ENCODE measurements at places on chromosomes 11 and 22.

GRCh38 chr11:18756889-18757288 lies 30.9 kb upstream of the IGSF22 start:
- no peak for DNase-seq

DNA sequence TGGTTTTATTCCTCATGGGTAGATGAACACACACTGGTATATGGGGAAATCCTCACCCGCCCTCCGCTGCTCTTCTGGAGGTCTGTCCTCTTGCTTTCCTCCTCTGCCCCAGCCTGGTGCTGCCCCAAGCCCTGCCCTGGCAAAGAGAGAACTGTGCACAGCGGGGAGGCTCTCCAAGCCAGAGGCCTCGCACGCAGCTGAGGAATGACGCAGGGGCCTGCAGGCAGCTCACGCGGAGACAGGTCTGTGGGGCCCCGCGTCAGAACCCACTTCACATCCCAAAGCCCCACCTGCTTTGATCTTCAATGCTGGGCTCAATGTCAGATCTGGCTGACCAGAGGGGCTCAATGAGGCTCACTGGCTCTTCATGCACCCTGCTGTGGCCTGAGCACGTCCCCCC lies 10.0 kb downstream of the GATD1 start:
- DNase-seq = no peak

- peak; percentile 65 for DNase-seq
These were observed 2.5 kb downstream of the CDC42EP2 start for GRCh38 chr11:65317025-65317786.

DNA sequence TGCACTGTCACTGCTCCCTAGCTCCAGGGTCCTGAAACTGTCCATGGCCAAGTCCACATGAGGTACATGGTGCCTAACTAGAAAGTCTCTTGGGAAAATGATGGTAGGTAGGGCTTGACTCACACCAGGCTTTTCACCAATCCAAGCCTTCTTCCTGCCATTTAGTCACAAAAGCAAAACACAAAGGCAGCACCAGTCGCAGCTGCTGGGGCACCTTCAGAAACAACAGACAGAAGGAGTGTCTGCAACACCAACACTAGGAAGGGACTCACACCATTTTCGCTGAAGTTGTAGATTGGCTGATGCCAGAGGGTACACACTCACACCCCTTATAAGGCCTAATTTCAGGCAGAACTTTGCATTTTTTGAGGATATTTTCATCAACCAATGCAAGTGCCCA lies 55.7 kb downstream of the SYTL2 start:
- no peak for DNase-seq

DNA sequence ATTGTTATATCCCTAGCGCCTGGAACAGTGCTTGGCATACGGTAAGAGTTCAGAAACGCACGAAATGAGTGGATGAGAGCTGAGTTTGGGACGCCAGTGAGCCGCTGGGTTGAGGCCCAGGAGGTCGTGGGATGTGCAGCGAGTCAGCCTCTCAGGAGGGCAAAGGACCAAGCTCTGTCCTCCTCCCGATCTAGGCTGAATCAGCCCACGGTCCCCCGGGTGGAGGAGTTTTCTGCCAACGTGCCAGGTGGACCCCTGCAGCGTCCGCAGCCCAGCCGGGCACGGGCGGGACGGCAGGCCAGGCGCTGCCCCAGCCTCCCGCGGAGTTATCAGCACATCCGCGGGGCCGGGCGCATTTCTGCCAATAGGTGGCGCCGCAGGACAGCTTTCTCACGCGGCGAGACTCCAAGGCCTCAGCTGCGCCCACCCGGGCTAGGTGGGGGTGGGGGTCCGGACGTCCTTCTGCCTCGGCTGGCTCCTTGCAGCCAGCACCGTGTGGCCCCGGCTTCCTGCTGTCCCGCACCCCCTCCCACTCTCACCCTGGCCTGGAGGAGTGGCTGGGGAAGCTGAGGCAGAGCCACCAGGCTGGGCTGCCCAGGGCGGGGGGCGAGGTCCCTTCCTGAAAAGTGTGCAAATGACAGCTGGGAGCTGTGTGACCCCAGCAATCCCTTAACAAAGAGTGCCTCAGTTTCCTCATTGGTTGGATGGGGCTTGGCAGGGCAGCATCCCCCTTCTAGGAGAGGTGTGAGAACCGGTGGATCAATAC lies 2.2 kb upstream of the RPS19BP1 start:
- DNase-seq = peak; percentile 92

DNA sequence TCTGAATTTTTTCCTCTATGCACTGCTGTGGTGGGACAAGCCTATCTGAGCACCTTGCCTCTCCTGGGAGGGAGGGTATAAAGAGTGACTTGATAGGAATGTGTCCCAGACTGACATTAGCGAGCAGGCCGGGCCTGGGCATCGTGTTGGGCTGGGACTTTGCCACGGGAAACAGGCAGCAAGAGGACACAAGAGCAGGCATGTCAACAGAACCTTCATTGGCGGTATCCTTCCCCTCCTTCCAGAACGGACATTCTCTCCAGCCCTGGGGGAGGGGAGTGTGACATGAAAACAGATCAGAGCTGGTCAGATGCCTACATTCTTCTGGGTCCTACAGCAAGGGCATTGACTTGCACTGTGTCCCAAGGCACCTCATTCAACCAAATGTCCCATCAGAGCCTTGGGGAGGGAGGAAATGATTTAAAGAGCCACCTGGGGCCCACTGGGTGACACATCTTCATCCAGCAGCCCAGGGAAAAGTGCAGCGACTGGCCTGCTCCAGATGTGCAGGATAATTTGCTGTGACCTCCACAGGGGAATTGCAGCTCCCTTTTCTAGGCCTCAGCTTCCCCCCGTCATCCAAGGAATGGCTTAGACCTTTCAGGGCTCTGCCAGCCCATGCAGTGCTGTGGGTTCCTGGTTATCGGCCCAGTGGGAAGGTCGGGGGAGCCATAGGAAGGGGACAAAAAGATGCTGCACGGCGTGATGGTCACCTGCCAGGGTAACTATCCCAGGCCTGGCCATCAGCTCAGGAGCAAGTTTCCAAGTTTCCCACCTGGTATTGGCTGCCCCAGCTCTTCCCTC lies 21.8 kb upstream of the UVRAG start:
- DNase-seq = no peak

- DNase-seq = peak; percentile 36
These were observed 36.1 kb downstream of the TPBGL start for GRCh38 chr11:75276686-75277085.

DNA sequence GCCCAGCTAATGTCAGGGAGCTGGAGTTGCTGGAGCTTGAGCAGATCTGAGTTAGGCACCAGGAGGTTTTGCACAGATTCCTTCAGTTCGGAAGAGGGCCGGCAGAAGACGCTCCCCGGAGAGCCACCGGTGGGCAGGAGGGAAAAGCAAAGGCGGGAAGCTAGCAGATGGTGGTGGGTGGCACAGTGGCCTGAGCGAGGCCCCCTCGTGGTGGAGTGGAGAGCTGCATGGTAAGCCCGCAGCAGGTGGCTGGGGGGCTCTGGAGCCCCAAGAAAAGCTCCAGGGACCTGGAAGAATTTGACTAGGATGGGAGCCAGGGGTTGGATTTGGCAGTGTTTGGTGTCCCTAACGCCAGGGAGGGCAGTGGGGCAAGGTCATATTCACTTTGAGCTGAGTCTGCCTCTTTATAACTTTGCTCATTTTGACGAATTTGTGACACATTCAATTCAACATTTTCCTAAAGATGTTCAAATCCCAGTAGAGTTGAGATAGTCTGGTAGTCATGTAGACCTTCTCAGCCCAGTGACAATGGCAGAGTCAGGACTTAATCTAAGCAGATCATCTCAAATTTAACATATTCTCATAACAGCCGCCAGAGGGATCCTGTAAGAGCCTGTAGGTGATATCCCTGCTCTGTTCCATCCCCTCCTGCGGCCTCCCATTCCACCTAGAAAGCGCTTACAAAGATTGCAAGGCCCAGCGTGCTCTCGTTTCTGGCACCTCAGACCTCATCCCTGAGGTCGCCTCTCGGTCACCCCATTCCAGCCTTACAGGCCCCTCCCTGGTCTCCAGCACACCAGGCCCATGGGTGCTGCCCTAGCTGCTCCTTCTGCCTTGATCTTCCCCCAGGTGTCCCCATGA lies 57.9 kb downstream of the TRIM29 start:
- DNase-seq = no peak

GRCh38 chr11:118715245-118715831 lies 35.9 kb upstream of the TREH start:
- peak; percentile 70 for DNase-seq

GRCh38 chr22:29701155-29701999 lies 18.4 kb upstream of the CABP7 start:
- peak; percentile 76 for DNase-seq

All from islet precursor cell (in vitro differentiated cells).